ENCODE measurements at places on chromosomes 7 and 10.
A peak's percentile ranks its signal among the peaks of the same experiment; 100 is the strongest.

GRCh38 chr7:77438131-77438530 is 22.0 kb upstream of the GSAP start:
- no peak for DNase-seq

DNA sequence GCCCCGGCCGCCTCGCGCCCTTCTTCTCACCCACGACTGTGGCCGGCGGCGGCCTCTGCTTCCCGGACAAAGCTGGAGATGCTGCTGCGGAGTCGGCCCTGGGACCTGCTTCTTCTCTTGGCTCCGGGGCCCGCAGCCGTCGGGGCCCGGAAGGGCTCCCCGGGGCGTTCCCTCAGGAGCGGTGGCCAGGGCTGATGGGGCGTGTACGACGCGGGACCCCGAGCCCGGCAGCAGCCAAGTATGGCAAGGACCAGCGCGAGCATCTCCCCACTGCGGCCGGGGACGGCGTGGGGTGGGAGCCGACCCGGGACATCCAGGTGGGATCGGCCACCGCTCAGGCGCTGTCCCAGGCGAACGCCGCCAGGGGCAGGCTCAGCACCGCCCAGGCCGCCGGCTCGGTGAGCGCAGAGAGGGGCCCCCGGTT is 27.6 kb upstream of the BMS1 start:
- no peak for DNase-seq

- DNase-seq: no peak
Observed at GRCh38 chr7:7682861-7683260, 35.5 kb downstream of the RPA3 start.

- DNase-seq: no peak
Observed at GRCh38 chr7:155878674-155879073, 66.4 kb upstream of the SHH start.

DNA sequence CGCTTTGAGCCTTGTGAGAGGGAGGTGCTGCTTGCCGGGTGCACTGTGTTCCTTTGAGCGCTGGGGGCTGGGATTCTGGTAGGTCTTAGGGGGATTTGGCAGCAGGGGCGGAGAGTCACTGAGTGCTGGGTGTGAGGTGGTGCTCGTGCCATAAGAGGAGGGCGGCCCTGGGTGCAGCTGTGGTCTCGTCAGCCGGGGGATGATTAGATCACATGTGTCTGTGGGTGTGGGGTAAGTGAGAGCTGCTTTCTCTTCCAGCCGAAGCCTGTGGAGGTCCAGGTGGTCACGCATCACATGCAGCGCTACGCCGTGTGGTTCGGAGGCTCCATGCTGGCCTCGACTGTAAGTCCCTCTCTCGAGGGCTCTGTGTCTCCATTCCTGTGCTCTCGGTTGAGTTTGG is 93.7 kb downstream of the ACTR3B start:
- no peak for DNase-seq

DNA sequence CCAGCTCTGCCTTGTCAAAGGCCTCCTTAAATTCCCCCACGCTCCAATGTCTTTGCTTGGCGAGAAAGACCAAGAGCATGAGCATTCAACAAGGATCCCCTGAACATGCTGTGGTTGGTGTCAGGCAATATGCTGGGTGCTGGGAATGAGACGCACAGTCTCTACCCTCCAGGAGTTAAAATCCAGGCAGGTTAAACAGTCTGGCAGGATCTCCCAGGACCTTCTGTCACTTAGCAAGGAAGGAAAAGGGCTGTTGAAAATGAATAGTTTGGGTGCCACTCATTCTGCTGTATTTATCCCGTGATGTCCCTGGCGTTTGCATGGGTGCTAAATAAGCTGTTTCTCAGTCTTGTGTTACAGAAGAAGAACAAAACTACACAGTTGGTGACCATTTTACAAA is 21.9 kb upstream of the ITGA8 start:
- no peak for DNase-seq

DNA sequence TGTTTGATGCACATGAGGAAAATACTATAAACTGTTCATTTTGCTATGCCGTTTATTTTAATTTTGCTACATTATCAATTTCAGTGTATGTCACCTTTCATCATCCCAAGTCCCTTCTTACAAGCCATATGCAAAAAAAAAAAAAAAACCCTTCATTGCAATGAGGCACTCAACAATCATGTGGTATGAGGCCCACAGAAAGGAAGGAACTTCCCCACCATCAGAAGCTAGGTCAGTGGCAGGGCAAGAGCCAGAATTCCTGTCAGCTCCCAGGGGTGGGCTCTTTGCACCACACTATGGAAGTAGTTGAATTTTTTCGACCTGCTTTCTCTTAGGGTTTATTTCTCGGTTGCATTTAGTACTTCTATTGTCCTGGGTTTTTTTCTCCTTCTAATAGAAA is 75.4 kb downstream of the NOC3L start:
- DNase-seq: no peak

- no peak for DNase-seq
Observed at GRCh38 chr7:20438694-20439376, 108.1 kb downstream of the ITGB8 start.

DNA sequence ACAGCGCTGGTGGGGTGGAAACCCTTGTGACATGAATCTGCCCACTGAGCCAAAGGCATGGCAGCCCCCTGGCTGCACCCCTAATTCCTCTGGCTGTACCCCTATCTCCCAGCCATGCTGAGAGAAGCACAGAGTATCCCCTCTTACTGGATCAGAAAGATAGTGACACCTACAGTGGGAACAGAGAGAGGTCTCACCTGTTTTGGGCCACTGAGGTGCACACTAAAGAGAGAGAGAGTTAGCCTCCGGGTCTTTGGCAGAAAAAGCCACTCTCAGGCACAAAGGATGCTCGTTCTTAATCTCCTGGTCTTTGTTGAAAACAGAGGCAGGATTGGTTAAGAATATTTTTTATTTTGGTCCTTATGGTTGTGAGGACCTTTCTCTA is 11.3 kb downstream of the TSPAN14 start:
- DNase-seq: no peak

DNA sequence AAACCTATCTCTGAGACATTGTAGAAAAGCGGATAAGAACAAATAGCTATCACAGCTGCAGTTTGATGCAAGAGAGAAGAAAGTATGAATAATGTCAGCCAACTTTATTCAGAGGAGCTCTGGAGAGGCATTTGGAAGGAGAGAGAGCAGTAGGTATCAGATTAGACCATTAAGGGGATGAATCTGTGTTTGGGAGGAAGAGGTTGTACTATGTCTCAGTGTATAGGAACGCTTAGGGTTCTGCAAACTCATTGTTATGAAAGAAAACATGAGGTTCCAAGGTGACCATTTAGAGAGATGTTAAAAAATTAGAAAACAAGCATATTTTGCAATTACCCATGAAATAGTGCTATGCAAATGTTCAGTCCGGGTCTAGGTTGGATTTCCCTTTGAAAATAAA is 207.5 kb upstream of the GNAI1 start:
- no peak for DNase-seq

- DNase-seq: no peak
Observed at GRCh38 chr10:97659589-97659988, 19.1 kb downstream of the PI4K2A start.

DNA sequence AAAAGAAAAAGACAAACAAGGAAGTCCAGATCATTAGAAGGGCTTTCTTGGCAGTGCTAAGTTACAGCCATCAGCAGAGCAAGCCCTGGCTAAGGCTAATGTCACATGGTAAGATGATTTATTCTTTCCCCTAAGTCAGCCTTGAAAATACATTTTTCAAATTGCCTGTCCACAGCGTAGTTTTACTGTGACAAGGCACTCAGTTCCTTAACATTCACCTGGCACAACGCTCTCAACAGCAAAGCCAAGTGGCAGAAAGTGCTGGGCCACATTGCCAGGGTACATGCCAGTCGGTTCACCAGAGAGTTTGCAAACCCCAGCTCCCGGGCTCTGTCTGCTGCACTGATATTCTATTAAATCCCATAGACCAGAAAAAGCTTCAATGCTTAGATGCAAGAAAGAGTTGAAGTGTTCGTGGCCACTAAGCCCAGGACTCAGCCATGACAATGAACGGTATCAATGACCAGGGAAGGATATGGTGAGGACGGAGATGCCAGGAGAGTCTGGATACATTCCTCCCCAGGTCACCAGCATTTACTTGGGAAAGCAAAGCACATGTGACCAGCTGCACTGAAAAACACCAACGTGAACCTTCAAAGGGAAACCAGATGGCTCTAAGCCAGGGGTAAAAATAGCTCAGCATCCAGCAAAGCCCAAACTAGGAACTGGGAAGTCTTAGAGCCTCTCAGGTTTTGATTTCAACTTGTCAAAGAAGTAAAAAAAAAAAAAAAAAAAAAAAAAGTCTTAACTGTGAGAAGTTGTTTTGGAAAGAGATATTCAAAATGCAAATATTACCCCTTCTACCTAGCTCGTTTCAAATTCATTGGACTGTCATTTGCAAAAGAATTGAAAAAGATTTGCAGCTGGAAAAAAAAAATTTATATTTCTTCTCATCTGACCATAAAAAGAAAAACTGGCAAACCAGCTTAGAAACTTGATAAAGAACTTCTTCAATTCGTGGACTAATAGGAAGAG is 23.9 kb upstream of the MPP7 start:
- DNase-seq: peak; percentile 46

DNA sequence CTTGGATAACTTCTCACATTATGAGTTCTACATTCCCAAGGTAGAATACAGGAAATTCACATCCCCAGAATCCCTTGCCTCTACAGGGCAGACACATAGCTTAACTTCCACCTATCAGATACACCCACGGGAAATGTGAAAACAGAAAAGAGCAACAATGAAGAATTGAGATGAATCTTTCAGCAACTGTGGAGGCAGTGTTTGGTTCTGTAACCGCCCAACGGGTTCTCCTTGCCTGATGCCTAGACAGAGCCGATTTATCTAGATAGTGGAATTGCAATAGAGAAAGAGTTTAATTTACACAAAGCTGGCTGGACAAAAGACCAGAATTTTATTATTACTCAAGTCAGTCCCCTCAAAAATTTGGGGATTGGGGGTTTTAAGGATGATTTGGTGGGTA is 138.8 kb downstream of the MTPAP start:
- no peak for DNase-seq

DNA sequence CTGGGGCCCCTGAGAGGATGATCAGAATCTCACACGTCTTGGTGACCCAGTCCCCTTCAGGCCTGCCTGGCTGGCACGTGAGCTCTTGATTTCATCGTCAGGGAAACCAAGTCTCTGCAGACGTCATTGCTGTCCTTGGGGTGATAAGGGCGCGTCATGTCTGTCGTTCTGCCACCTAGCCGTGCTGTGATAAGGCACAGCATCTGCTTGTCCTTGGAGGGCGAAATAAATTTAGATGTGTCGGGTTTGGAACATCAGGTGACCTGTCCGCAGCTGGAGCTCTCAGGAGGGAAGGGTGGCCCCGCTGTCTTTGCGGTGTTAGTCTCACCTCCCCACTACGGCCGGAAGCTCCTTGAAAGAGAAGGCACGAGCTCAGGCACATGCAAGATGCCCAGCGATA is 129.2 kb downstream of the GRK5 start:
- peak; percentile 55 for DNase-seq

- no peak for DNase-seq
Observed at GRCh38 chr10:124117511-124117785, 24.1 kb upstream of the CHST15 start.

DNA sequence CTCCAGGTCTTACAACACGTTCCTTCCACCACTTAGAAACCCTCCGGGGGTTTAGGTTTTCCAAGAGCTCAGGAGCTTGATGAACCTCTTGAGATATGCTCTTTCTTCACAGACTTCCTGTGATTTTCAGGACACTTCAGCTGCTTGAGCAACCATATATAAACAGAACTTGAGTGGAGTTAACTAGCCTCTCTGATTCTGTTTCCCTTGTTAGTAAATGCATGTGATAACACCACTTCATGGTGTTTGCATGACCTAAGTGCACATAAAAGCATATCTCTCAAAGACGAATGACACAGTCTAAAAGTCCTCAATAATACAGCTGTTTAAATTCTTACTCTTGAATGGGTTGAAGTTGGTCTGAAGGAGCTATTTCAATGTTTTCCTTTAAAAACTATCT is 9.9 kb downstream of the PRR15 start:
- no peak for DNase-seq

- DNase-seq: peak; percentile 91
Observed at GRCh38 chr10:34319197-34319846, 495.8 kb downstream of the PARD3 start.

- no peak for DNase-seq
Observed at GRCh38 chr7:77662869-77663268, 33.4 kb upstream of the RSBN1L start.

GRCh38 chr10:126902157-126902556 is 3.1 kb upstream of the DOCK1 start:
- no peak for DNase-seq

GRCh38 chr7:84823530-84823929 is 363.3 kb downstream of the SEMA3D start:
- DNase-seq: no peak

DNA sequence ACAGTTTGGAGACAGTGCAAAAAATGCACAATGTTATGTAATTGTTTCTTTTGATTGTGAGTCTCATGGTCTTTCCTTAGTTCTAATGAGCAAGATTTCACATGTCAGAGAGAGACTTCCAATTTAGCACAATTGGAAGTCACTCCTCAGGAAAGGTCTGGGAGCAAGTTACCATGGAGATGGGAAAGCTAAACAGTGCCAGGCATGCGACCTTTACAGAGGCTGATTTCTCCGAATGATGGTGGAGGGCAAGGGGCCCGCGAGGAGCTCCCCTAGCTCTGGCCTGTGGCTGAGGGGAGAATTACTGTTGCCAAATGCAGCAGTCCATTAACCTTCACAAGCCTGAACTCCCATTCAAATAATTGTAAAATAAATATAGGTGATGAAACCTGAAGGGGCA is 59.3 kb downstream of the CDCA7L start:
- DNase-seq: no peak

DNA sequence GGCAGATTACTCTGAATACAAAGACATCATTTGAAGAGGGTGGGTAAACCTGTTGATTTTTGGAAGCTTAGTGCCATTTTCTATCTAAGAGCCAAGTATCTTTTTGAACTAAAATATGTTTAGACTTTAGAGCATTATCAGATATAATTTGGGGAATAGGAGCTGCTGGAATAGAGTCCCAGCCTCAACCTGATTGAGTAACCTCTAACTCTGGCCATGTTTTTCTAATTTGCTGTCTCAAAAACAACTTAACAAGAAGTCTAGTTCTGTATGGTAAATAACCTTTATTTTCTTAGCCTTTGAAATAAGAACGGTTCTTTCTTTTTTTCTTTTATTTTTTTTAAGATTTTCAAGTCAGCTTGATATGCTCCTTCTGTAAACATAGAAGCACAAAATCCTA is 224.5 kb downstream of the DYNC1I1 start:
- DNase-seq: no peak

DNA sequence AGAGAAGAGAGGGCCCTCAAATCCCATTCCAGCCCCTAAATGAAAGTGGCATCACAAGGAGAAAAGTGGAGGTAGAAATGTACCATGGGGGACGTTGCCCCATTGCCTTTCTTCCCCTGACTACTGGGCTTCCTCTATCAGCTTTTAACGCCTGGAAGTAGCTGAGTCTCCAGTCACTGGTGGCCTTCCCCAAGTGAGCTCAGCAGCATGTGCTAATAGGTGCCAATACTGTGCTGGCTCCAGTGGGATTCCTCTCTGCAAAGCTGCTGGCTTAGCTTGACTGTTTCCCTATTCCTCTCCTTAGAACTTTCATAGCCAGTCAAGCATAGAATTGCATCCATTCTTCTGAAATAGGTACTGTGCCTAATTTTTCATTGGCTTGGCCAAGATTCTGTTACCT is 32.6 kb downstream of the LRRC4 start:
- no peak for DNase-seq

- no peak for DNase-seq
Observed at GRCh38 chr10:132407846-132408278, 10.9 kb downstream of the PWWP2B start.

- no peak for DNase-seq
Observed at GRCh38 chr10:33631991-33632390, 297.5 kb upstream of the NRP1 start.

All from cardiac muscle cell (in vitro differentiated cells and primary cell).